ENCODE measurements at places on chromosomes 4 and X.
A peak's percentile ranks its signal among the peaks of the same experiment; 100 is the strongest.

- DNase-seq = no peak
These were observed 87.7 kb upstream of the WWC2 start for GRCh38 chr4:183011213-183011907.

- no peak for DNase-seq
These were observed 51.1 kb downstream of the TMEM156 start for GRCh38 chr4:38980903-38981676.

DNA sequence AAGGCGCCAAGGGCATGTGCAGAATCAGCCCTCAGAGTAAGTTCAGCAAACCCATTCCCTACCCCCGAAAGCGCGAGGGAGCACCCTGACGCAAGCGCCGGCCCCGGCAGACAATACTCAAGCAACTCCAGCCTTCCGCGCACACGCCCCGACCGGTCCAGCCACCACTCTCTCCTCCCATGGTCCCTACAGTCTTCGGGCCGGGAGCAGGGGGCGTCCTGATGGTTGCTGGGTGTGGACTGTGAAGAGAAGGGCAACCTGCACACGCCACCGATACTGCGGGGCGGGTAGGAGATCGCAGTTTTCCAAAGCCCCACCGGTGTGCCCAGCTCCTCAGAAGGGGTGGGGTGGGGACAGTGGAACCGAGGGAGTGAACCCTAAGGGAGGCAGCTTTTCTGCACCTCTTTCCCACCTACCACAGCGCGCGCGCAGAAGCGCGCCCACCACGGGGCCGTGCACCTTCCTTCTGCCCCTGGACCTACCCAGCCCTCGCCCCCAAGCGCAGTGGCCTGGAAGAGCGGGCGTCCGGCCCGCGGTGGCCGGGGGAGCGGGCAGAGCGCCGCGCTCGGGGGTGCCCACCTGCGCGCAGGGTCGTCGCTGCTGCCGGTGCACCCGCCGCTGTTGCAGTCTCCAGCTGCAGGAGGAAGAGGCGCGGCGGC is 650.2 kb upstream of the DIPK2B start:
- DNase-seq = peak; percentile 50

GRCh38 chr4:185332575-185333464 is 62.9 kb downstream of the LRP2BP start:
- DNase-seq = no peak

- no peak for DNase-seq
These were observed 170.2 kb upstream of the MAD2L1 start for GRCh38 chr4:120236873-120237272.

DNA sequence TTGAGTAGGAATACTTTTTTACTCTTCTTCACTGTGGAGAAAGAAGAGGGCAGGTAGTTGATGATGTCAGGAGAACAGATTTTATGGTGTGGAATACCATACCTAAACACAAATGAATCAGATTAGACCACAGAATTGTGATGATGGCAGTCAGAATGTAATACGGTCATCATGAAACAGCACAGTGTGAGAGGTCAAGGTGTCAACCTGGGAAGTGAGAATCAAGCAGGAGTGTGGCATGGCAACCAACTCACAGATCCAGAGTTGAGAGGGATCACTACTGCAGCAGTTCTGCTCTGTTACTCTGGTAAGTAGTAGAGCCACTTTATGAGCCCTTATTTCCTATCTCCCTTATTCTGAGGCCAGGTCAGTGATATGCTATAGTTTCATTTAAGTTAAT is 27.7 kb downstream of the METTL14 start:
- DNase-seq = no peak

DNA sequence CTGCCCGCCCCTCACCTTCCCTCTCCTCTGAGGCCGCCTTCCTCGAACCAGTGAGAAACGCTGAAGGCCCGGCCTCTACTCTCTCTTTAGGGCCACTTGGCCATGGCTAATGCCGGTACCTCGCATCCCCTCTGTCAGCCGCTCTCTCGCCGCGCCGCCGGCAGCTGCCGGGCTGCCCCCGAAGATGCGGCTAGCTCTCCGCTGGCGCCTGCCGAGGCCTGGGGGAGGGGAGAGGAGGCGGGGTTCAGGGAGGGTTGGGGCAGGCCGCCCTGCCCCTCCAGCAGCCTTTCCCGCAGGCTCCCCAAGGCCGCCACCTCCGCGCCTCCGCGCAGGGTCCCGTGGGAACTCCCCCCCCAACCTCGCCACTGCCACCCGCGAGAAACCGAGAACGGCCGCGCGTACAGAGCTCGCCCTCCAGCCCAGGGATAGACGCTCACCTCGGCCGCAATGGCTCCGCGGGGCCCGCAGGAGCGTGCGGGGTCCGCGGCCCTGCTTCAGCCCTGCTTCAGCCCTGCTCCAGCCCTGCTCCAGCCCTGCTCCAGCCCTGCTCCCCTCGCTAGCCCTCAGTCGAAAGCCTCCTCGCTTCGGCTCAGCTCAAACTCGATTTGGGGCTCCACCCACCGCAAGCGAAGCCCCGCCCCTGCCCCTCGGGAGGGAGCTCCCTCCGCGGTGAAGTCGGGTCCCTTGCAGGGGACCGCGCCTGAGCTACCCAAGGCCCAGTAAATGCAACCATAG is at the start of gene HUWE1:
Gene HUWE1 (minus strand): TSS at position 569 of the 735 bp plus-strand sequence. CDS start 32,612 bp downstream, outside the sequence.
- peak; percentile 79 for DNase-seq

DNA sequence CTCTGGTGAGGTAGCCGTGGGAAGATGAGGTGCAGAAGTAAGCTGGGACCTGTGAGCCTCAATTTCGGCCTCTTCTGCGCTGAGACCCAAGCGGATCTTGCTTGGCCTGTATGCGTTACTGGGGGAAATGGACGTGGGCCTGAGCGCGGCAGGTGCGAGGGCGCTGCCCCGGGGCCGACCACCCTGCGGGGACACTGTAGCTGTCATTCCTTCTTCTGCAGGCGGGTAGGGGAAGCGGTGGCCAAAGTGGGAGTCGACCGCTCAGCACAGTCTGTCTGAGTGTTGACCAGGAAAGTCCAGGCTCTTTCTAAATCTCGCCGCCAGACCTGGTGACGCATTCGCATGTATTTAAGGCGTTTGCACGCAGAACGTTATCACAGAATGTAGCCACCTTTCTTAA is 3.3 kb upstream of the LRAT start:
- no peak for DNase-seq

DNA sequence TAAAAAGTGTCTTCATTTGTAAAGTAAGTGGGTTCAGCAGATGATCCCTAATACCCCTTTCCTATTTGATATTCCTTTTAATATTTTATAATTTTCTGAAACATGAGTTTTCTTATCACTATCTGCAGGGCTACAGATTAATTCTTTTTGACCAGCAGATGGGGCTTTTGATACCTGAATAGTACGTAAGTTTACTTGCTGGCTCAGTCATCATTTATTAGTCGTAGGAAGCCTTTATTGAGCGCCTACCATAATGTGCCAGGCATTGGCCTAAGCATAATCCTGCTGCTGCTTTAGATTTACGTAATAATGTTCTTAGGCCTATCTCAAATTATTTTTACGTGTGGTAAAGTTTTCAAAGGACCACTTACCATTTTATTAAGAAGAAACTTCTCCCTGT is 33.1 kb downstream of the OSTC start:
- no peak for DNase-seq

DNA sequence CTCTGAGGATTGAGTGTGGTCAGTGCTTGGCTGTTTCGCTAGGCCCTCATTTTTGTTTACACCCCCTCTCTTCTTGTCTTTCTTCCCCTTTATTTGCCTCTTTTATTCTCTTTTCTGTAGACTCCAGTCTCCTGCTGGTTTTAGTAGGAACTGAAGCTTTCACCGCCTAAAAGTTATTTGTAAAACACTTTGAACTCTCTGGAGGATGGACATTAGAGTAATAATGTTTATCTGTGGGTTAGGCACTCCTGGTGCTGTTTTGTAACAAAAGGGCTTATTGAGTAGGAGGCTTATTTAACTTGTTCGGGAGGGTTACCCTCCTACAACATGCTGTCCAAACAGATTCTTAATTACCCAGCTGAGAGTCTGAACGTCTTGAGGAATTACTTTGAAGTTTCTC is 1.6 kb upstream of the ARHGAP10 start:
- DNase-seq = no peak

DNA sequence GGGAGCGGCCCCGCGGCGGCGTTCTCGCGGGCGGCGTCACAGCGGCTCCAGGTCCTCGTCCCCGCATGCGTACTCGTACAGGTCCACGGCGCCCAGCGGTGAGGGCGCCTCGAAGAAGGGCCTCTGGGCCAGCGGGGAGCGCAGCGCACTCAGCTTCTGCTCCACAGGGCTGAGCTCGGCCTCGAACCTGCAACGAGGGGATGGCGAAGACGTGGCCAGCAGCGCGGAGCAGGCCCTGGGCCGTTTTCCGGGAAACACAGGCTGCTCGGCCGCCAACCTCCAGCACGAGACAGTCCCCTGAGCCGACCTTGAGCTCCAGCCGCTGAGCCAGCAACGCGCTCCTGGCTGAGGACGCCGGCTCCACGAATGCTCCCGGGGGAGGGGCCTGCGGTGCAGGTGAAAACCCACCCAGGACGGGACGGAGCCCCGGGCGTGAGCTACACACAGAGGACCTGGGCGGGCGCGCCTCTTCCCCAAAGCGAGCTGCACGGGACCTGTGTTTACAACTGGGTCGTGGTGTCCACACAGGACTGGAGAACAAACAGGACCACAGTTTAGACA is 15.8 kb upstream of the GTPBP6 start:
- DNase-seq = no peak
